ENCODE measurements at places on chromosomes 4 and X.

GRCh38 chrX:28665778-28666177, 78.5 kb downstream of the IL1RAPL1 start:
- no peak for DNase-seq

DNA sequence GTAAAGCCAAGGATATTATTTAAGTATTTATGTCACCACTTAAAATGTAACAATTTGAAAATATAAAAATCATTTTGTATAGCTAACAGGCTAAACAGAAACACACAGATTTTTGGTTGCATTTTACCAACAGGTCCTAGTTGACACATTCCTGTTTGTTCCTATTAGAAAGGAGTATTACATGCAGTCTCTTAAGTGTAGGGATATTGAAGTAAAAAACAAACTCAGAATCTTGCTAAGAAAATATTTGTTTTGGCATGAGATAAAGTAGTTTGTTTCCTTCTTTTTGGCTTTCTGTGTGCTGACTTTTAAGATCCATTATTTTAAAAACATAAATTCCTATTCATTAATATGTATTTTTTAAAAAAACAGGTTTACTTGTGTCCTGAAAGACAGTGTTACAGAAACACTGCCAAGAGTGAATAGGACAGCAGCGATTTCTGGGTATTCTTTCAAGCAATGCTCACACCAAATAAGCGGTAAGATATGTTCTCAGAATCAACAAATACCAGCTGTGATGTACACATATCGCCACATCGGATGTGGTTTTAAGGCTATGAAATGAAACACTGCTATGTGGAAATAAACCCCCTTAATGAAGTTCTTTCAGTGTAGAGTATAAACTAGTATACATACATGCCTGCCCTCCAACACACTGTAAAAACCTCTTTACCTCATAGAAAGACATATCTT, 6.9 kb downstream of the F11 start:
- DNase-seq = no peak

DNA sequence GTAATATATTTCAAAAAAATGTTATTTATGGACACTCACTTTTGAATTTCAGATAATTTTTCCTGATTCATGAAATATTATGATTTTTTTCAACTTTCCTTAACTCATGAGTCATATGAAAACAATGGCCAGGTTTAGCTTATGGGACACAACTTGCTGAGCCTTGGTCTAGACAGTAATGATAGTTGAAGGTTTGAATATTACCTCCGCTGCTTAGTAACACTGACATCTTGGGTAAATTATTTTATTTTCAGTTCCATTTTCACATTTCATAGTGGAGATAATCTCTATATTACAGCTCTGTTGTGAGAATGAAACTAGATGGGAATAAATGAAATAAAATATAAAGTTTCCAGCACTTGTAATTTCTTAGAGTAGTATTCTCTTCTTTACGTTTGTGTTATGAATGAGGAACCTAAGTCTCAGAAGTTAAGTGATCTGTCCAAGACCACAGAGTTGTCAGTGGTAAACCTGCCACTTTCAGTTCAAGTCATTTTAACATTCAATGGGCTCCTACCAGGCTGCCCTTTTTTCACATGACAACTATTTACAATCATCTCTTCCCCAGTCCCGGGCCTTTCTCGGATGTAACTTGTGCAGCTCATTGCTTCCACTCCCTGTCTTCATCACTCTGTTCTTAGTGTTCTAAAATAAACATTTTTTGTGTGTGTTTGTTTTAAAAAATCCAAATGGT, 46.8 kb upstream of the GC start:
- DNase-seq = no peak

DNA sequence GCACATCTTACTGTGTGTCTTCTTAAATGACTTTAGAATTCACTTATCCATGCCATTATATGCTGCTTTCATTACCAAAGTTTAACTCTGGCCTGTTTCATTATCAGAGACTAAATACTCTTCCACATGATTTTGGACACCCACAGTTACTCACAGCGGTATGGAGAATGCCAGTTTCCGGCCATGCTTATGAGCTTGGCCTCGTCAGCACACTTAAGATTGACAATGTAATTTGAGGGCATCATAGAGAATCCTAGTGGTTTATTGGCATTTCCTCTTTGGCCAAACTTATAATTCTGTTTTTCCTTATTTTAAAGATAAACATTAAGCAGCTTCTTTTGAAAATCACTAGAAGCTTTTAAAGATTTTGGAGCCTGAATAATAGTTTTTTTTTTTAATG, 104.5 kb downstream of the IRF2 start:
- no peak for DNase-seq

GRCh38 chrX:31508338-31508737, 436.5 kb upstream of the FTHL17 start:
- DNase-seq = no peak

GRCh38 chr4:548976-549375, 27.1 kb downstream of the TMEM271 start:
- DNase-seq = no peak

DNA sequence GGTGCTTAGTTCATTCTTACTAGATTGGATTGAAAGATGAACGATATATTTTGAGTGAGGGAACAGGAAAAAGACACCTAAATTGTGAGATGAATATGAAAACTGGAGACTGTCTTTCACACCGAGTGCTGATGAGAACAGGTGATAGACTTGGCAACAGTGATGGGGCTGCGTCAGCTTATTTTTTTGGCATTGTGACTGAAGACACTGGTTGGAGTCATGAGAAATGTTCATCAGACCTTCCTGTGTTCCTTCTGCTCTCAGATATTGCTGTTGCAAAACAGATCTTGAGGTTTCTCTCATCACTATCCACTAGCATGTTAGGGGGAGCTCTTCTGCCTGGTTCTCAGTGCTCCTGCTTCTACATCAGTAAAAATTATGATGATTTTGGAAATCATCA, 124.2 kb upstream of the KCNIP4 start:
- DNase-seq = no peak

DNA sequence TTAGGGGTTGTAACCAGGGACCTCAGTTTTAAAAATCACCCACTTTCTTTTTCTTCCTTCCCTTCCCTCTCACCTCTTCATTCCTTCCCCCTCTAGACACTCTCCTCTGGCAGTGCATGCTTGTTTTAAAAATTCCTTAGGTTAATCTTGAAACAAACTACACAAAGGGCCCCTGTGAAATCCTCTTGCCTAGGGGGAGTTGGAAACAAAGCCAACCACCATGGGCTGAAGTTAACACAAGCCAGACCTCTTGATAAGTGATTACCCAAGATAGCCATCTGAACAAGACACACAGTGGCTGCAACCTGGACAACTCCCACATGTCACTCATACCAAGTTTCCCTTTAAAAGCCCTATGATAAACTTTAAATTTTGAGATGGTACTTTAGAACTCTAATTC, 68.9 kb downstream of the TENT5D start:
- DNase-seq = no peak

DNA sequence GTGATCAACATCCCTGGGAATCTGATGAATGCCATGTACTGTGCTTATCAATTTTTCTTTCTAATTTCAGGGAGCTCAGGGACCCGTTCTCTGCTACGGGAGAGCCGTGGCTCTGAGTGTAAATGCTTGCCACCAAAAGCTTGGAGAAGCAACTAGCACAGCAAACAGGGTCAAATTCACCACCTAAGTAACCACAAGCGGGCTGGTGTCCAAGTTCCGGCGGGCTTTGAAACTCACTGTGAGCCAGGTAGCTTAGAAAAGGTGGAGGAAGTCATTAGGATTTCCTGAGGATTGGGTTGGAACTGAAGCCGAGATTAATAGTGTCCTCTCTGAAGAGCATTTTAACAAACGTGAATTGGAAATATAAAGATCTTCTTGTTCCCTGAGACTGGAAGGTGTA, 87.2 kb downstream of the CLDN34 start:
- no peak for DNase-seq

GRCh38 chrX:48045410-48046311, 25.8 kb downstream of the ZNF630 start:
- peak; percentile 3 for DNase-seq

DNA sequence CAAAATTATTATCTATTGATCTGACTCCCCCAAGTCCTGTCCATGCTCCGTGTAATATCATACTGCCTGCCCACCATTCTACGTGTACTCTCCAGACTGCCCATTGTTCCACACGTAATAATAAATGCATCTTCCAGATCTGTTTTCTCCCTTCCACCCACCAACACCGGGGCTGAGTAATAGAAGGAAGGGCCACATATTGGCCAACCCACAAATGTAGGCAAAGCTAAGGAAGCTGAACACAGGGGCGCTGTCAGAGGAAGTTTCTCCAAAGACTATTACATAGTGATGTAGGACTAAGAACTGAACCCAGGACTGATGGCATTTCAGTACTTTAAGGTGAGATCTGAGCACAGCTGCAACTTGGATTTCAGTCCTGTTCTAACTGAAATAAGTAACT, 135.8 kb upstream of the GUCY1A1 start:
- DNase-seq = peak; percentile 39

GRCh38 chrX:36035550-36035949, 116.0 kb downstream of the CFAP47 start:
- no peak for DNase-seq

DNA sequence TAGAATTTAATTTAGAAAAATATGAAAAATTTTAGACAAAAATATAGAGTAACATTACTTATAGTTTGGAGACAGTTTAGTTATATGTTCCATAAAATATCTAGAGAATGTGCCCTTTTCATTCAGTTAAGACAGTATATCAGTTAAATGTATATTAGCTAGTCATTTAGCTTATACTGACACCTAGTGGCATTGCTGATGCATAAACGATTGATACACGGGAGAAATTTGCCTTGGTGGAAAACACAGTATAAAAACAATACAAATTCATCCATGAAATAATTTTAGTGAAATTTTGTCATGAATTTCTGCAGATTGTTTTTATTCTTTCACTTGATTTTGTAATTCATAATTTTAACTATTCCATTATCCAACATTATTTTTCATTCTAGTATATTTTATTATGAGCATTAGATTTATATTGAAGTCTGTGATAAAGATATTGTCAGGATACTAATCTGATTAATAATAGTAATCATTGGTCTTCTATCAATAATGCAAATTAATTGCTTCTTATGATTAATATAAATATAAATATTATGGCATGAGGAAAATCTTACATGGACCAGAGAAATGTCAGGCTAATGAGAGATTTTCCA, 219.0 kb downstream of the TLL1 start:
- DNase-seq = peak; percentile 44

DNA sequence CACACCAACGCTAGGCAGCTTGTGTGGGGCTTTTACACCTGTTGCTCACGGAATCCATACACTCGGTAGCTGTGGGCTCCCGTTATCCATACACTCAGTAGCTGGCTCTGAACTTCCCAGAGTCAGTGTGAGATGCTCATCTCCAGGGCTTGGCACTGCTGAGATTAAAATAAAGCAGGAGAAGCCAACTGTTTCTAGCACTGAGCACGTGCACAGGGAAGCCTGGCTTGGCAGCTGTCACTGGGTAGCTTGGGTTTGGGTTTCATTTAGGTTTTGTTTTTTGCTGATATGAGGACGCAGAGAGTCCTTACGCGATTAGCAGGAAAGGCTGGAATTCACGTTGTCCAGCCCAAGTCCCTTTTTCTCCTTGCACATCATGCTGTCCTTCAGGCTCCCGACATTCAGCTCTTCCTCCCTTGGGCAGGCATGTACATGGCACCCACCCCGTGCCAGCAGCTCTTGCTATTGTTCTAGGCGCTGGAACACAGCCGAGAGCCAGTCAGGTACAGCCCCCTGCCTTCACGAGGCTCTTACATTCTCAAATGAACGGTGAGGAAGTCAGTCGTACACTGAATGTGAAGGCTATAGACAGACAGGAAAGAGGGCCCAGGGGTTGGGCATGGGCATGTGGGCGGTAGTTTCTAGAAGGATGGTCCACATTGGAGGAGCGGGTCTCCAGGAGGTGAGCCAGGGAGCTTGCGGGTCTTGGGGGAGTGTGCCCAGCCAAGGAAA, 25.9 kb downstream of the NSG1 start:
- no peak for DNase-seq

DNA sequence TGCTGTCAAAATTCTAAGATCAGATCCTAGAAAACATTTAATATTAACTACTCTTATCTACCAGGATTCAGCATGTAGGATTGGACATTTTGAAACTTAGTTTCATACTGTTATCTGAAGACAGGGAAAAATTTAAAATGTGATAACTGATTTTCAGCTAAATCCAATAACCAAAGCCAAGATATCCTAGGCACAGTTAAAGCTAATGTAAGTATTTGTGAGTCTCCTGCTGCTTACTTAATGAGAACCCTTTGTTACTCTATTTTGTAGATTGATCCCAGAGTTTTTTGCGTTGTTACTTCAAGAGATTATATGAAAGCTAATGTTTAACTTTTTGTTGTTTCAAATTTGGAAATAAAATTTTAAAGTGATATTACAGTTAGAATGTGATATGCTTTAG, 2.0 kb downstream of the CPE start:
- no peak for DNase-seq

DNA sequence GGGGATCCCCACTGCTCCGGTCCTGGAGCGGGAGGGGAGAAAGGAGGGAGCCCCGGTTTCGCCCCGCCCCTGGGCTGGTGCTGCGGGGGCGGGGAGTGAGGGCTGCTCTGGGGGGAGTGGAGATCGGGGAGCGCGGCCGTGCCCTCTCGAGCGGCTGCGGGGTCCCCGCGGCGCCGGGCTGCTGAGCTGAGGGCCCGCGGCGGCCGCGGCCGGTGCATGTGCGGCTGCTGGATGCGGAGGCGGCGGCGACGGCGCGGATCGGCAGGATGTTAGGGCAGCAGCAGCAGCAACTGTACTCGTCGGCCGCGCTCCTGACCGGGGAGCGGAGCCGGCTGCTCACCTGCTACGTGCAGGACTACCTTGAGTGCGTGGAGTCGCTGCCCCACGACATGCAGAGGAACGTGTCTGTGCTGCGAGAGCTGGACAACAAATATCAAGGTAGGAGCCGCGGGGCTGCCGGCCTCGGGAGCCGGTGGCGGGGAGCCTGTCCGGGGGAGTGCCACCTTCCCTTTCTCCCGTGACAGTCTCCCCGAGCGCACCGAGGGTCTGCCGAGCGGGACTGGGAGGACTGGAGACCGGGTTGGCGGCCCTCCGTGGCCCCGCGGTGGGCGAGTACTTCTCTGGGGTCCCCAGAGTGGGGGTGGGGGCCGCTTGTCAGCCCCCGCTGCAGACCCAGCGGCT, at the start of gene ING2:
Gene ING2 (plus strand): TSS at position 129 of the 681 bp plus-strand sequence. CDS start 138 bp downstream, at position 267.
- DNase-seq = peak; percentile 72

GRCh38 chr4:16438986-16439385, 212.7 kb upstream of the TAPT1 start:
- no peak for DNase-seq

GRCh38 chr4:140070366-140070765, 83.6 kb downstream of the MAML3 start:
- DNase-seq = peak; percentile 63
